ENCODE measurements at places on chromosomes 2 and 18.

DNA sequence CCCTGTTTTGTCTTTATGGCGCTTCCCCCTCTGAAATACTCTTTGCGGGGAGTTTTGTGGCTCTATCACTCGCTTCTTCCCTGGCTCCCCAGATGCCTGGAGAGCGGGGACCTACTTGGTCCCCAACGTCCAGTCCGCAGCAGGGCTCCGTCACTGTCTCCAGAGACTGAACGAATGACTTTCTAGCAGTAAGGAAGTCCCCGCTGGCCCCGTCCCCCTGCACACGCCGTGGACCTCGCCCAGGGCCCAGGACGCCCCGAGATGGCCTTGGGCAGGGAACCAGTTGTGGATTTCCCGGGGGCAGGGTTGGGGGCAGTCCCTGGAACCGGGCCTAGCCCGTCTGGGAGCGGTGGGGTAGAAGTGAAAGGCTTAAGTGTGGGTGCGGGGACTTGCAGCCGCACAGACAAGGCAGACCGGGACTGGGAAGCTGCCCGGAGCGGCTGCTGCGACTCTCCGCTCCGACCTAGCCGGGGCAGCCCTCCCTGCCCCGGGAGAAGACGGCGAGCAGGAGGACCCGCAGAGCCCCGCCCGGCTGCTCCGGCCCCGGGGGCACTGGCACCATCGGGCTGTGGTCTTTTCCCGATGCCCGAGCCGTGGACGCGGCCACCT lies 821 bp upstream of the EPHA4 start:
- ATAC-seq: peak; percentile 67

DNA sequence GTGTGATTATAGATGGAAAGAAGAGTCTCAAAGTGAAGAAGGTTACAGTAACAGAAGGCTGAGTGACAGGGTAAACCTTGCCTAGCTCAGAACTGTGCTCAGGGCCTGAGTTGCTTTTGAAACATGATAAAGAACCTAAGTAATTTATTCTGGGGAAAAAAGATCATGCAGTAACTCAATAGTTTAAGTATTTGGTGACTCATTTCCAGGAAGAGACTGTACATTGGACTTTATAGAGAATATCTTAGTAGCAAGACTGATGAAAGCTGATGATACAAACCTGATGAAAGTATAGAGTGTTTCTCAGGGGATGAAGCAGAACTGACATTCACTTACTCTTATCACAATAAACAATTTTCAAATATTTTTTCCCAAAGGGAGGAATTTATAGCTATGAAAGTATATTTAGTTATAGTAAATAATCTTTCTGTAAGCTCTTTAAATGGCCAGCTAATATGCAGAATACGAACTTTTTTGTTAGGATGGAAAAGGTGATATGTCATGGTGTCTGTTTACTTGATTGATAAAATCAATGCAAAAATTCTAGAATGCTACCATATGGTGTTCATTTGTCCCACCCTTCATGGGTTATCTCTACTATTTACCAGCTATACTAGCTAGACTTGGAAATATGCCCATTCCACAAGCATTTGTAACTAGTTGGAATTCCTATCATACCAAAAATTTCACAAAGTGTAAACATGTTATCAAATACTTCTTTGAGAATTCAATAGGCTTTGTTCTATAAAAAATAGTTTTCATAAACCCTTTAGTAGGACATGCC lies 1265.5 kb upstream of the ACVR2A start:
- peak; percentile 93 for ATAC-seq

DNA sequence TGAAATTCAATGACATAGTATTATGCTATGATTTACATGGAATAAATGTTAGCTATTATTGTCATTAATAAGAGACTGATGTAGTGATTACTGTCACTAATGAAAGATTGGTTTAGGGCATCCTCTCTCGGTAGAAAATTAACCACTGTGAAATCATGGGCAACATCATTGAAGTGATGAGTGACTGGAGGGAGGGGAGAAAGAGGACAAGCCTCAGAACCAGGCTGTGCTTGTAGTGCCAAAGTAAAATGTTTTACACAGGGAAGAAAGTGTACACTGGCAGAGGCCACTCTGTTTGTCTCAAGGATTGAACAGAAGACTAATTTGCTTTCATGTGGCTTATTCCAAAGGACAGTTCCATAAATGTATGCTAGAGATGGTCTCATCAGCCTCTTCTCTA lies 456.2 kb upstream of the TCF4 start:
- ATAC-seq: no peak

- no peak for ATAC-seq
Measured at GRCh38 chr2:112832841-112833638, 3.5 kb downstream of the IL1B start.

DNA sequence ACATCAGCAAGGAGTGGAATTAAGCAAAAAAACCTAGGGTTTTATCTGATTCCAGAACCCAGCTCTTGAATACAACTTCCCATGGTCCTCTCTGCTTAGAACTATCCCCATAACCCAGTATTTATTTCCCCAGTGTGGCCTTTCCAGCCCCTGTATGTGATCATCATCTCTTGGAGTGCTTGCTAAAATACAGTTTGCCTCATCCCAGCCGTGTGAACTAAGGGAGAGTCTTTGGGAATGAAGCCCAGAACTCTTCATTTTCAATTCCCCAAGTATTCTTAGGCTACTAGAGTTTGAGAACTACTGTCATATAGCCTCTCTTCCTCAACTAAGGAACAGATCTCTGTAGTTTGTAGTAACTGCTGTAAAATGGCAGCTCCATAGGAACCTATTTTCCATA lies 173.1 kb downstream of the LCLAT1 start:
- ATAC-seq: no peak

DNA sequence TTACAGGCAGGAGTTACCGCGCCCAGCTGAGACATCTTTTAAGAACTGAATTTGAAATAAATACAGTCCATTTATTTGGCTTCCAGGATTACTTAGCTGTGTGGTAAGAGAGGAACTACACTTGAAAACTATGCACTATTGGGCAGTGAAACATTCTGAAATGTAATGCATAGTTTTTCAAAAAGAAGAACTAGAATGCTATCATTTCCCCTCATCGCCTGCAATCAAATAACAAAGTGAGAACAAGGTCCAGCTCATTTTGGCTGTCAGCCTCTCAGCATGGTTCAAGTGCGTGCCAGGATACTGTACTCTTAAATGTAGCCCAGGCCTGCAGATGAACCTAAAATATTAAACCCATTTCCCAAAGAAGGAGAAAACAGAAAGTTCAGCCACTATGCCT lies 76.6 kb upstream of the ARL5A start:
- no peak for ATAC-seq

DNA sequence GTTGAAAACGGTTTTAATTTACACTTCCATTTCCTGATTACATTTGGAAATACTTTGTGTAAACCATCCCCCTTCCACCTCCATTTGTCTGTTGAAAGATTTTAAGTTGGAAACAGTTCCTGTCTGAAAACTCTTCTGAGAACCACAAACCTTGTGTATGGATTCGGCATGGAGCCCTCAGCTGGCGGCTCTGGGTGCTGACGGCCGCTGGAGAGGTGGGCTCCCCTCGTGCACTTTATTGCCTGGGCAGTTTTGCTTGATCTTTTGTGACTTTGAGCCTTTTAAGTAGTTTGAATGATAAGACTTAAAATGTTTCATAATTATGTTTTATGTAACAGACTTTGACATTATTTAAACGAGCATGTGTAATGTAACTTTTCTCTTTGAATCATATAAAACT lies 11.1 kb downstream of the KLF11 start:
- no peak for ATAC-seq

GRCh38 chr2:208584378-208584985 lies 177.9 kb downstream of the PTH2R start:
- ATAC-seq: no peak

GRCh38 chr2:178499640-178500039 lies 19.4 kb downstream of the PLEKHA3 start:
- no peak for ATAC-seq

DNA sequence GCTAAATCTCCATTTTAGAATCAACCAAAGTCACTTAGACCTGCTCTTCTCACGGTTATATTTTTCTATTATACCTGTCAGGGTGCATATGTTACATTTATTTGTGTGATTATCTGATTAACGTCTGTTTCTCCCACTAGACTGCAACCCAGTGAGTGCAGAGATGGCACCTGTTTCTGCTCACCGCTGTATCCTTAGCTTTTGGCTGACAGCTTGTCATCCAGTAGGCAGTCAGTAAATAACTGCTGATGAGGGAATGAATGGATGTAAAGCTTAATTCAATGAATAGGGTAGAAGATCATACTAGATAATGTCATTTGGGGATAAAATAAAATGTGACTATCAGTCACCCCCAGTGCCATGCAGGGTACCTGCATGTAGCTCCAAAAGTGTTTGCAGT lies 6.9 kb upstream of the CHRNA1 start:
- peak; percentile 28 for ATAC-seq

DNA sequence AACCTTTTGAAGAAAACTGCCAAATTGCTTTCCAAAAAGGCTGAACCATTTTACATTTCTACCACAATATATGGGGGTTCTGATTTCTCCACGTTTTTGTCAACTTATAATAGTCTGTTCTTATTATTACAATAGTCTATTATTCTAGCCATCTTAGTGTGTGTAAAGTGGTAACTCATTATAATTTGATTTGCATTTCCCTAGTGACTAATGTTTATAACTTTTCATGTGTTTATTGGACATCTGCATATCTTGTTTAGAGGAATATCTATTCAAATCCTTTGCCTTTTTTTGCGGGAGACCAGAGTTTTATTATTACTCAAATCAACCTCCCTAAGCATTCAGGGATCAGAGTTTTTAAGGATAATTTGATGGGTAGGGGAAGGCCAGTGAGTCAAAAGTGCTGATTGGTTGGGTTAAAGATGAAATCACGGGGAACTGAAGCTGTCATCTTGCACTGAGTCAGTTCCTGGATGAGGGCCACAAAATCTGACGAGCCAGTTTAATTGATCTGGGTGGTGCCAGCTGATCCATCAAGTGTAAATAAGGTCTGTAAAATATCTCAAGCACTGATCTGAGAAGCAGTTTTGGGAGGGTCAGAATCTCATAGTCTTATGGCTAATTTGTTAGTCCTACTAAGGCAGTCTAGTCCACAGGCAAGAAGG lies 303.4 kb upstream of the NCKAP5 start:
- ATAC-seq: no peak

GRCh38 chr2:216362730-216363129 lies 9.6 kb downstream of the MARCHF4 start:
- peak; percentile 86 for ATAC-seq

GRCh38 chr2:101272045-101272784 lies 19.5 kb downstream of the CNOT11 start:
- ATAC-seq: no peak

GRCh38 chr2:126685629-126686028 lies 29.7 kb downstream of the GYPC start:
- ATAC-seq: no peak

GRCh38 chr2:143397884-143398614 lies 268.8 kb downstream of the ARHGAP15 start:
- peak; percentile 95 for ATAC-seq

- ATAC-seq: no peak
Measured at GRCh38 chr2:102618452-102619413, 620 bp upstream of the SLC9A2 start.

GRCh38 chr2:41723526-41723925 lies 324.3 kb upstream of the PKDCC start:
- ATAC-seq: peak; percentile 48

DNA sequence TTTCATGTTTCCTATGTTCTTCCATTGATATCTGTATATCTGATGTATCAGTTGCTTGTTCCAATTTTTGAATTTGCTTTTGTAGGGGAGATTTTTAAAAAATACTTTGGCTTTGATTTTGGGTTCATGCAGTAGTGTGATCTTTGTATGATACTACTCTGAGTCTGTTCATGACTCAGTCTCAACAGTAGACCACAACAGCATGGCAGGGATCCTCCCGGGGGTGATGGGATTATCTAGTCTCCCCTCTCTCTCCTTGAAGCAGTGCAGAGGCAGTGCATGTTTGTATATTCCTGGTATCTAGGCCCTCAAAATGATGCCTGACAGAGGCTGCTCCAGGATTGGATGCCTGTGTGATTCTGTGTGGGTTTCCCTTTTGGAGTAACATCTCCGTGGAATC lies 55.3 kb downstream of the G6PC2 start:
- ATAC-seq: no peak

DNA sequence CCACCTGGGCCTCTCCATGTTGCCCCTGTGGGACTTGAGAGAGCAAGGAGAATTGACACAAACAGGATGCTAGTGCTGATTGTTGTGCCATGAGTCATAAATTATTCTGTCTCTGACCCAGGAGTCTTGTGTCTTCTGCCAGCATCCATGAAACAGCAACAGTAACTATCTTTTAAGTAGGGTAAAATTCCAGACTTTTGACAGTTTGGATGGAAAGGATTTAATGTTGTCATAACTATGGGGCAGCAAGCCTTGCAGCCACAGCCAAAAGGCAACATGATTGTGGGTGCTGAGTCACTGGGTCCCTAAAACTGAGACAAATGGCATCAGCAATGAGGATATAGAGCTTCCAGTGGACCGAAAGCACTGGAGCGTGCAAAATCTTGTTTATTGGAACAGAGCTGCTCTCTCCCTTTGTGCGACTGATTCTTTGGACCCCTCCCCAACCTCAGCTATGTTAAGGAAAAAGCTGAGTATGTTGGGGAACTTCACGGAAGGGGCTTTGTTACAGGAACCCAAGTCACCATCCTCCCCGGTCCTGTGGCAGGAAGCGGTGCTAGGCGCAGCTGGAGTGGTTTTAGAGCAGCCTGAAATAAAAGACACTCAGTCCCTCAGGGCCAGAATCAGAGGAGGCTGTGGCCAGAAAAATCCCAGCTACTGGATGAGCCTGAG lies 9.6 kb upstream of the ITPRIPL1 start:
- peak; percentile 92 for ATAC-seq

GRCh38 chr2:143575340-143575739 lies 446.1 kb downstream of the ARHGAP15 start:
- peak; percentile 77 for ATAC-seq

GRCh38 chr2:29629495-29629894 lies 291.9 kb downstream of the ALK start:
- ATAC-seq: no peak

DNA sequence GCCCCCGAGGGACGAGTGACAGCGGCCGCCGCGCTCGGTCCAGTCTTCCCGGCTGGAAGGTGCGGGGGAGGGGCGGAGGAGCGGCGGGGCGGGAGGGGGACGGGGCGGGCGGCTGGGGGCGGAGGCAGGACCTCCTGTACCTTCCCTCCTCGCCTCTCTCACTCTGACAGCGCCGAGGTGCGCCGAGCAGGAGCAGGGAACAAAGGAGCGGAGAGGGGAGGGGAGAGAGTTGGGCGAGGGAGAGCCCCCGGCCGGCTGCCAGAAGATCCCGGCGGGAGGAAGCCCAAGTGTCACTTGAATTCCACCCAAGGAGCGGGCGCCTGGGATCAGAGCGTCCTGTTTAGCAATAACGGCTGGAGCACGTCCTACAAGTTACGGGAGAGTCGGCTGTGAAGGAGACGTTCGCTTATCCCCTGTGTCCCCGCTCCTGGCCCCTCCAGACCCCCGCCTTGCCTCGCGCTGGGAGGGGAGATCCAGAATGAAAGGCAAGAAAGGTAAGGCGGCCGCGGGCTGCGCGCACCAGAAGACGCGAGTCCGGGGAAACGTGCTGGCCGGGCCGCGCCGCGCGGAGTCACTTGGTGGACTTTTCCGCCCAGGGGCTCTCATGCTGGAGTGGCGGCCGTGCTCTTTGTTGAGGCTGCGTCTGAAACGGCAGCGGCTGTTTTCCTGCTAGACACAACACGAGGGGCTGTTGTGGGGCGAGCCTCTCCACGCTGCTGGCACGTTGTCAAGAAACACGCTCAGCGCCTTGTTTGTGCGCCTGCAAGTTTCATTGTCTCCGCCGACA lies at the start of gene TGIF1:
TSS of gene TGIF1 (plus strand) at position 161 of the 787 bp plus-strand sequence. CDS start at position 479, 318 bp downstream.
- ATAC-seq: peak; percentile 38
